ENCODE measurements at places on chromosomes 5 and 9. TPM values are rescaled to one million over a fixed set of nuclear protein-coding genes. Genes with fewer than 3 reads are reported as not detected.

DNA sequence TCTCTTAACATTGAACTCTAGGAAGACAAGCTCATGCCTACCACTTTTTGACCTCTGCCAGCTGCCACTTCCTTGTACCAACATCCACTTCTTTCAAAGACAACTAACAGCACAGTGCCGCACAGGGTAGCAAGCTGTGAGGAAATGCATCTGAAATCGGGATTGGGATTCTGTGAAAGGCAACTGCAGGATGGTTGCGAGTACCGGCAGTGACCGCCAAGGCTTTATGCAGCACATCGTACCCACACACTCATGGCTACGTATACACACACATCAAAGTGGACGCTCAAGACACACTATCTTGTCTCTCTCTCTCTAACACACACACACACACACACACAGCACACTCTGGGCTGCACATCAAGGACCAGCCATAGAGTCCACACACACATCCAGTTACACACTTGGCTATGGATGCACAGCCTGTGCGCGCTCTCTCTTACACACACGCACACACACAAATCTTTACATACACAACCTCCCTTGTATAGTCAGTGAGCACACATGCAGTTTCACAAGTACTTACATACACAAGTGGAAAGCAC, 964 bp downstream of the HTR4 start:
- no peak for DNase-seq

GRCh38 chr5:38202741-38203140, 55.6 kb upstream of the EGFLAM start:
- no peak for DNase-seq

- no peak for DNase-seq
Measured at GRCh38 chr9:85009251-85009650, 339.7 kb downstream of the NTRK2 start.

DNA sequence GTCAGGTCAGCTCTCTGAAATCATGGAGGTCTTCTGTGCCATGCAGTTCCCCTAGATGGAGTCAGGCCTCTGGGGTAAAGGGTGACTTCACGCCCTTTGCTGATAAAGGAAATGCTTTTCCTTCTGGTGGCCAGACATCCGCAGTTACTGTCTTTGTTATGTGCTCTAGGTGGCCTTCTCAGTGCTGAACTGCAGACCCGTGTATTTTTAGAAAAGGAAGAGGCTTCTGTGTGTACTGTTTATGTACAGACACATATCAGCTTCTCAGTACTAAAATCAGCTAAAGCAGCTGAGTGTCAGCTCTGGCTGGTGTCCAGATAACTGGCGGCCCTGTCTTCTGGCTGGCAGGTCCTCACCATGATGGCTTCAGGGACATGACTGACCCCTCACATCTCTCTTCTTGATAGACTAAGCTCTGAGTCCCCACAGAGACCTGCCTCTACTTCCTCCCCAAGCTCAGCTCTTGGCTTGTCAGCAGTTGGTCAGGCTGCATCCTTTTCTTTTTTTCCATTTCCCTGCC, 75.3 kb downstream of the ARHGAP26 start:
- no peak for DNase-seq

The DRD1 gene
- not detected for total RNA-seq

GRCh38 chr9:130186839-130187522, 14.8 kb downstream of the NCS1 start:
- no peak for DNase-seq
